ENCODE measurements at places on chromosomes 11 and 22.

- DNase-seq = peak; percentile 96
Observed at GRCh38 chr11:124174001-124174583, 9.1 kb upstream of the OR10D3 start.

GRCh38 chr11:65352783-65353182, 1.8 kb upstream of the TIGD3 start:
- no peak for DNase-seq

DNA sequence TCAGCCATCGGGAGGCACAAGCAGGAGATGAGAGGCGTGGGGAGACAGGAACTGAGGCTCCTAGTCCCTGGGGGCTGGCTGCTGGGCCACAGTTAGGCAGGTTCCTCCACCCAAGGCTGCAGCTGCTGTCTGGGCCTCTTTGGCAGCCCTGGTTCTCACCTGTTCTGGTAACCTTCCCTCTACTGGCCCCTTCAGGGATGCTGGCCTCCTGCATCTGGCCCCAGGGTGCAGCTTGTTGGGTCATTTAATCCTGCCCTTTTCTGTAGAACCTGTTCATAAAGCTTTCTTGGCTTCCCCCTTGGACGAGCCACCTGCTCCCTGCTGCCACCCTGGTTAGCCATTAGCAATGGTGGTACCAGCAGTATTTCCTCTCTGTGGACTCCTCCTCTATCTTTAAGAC, 5.5 kb downstream of the USH1C start:
- DNase-seq = no peak

GRCh38 chr11:73384872-73385689, 8.9 kb downstream of the RELT start:
- no peak for DNase-seq

GRCh38 chr11:77506857-77507256, 33.0 kb upstream of the PAK1 start:
- DNase-seq = peak; percentile 72
